ENCODE measurements at places on chromosomes 1 and 21.

DNA sequence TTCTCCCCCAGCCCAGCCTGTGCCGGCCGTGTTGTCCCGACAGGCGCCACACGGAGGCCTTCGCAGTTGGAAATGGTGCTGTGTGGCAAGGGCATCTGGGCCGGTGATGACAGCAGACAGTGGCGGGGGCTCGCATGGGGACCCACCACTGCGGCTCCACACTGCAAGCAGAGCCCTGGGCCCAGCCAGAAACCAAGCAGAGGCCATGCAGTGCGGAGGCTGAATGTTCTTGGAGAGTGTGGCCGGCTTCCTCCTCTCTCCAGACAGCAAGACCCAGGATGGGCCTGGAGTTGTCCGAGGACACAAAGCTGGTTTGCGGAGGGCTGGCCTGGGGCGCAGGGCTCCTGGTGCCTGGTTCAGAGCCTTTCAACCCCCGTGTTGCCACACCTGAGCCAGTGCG, 104.6 kb downstream of the SIK1 start:
- DNase-seq, result no peak

DNA sequence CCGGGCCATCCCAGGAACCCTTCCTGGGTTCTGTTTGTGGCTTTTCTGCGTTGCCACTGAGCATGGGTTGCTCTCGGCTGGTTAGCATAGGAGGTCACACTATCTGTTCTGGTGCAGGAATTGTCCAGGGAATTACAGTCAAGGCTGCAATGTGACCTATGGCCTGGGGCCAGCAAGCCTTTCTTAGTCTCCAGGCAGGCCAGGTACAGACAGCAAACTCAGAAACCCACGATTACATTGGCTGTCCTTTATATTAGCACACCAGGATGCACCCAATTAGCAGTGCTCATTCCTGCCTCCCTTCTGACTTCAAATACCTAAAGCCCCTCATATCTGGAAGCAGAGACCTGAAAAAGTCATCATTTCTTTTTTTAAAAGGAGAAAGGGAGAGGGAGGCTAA, 55.2 kb downstream of the CD247 start:
- no peak for DNase-seq

DNA sequence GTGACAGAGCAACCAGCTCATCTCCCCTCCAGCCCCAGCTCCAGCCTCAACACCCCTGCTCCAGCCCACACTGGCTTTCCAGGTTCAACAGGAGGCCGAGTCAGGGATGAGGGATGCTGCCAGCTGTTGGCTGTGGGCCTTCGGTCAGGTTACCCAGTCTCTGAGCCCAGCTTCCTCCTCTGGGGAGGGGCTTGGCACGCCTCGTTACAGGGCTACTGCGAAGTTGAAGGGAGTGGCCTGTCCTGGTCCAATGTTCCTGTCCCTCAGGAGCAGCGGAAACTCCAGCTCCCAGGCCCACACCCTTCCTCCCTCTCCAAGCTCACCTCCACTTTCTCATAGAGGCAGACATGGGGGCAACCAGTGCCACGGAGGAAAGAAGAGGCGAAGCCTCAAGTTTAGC, 15.1 kb upstream of the TAS1R2 start:
- no peak for DNase-seq

- no peak for DNase-seq
Measured at GRCh38 chr1:95169548-95169947, 52.4 kb downstream of the TLCD4 start.

- peak; percentile 78 for DNase-seq
Measured at GRCh38 chr1:231359113-231359512, 21.0 kb downstream of the SPRTN start.

DNA sequence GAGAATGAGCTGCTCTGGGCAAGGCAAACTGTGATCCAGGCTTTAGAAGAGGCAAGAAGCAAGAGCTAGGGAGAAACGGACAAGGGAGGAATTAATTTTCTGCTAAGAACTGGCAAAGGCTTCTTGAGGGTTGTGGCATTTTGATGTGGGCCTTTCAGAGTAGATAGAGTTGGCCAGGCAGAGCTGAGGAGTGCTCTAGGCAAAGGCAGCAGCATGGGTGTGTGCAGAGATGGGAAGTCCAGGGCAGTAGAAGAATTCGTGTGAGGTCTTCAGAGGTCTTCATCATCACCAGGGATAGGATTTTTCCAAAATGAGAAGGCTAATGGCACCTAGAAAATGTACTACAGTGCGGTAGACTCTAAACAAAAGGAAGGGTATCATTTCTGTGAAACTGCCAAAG, 237.8 kb downstream of the LTN1 start:
- DNase-seq, result no peak

GRCh38 chr21:38267991-38268863, 11.4 kb downstream of the KCNJ15 start:
- DNase-seq, result no peak

- DNase-seq, result no peak
Measured at GRCh38 chr1:11680270-11681070, 478 bp downstream of the MAD2L2 start.

GRCh38 chr1:62228883-62229187, 34.2 kb downstream of the L1TD1 start:
- DNase-seq, result no peak

- no peak for DNase-seq
Measured at GRCh38 chr1:26862781-26863684, at the start of gene SFN. Gene SFN, plus strand, starts transcription at chr1:26863149. Its CDS starts 64 bp downstream, at chr1:26863213.

- no peak for DNase-seq
Measured at GRCh38 chr1:110726755-110727154, 52.0 kb upstream of the KCNA3 start.

DNA sequence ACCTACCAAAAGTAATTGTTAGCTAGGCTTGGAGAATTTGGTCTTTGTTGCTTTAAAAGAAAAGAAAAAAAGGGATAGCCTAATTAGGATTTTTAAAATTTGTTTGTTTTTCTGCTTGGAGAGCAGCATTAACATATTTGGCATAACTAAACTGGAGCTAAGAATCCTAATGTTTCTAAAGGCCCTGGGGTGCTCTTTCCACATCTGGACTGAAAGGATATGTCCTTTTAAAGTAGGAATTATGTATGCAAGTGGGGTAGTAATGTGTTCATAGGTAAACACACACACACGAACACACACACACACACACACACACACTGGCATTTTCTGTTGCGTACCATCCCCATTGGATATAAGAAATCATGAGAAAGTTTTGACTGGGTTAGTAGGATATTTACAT, 113.9 kb downstream of the KCTD3 start:
- DNase-seq, result no peak

DNA sequence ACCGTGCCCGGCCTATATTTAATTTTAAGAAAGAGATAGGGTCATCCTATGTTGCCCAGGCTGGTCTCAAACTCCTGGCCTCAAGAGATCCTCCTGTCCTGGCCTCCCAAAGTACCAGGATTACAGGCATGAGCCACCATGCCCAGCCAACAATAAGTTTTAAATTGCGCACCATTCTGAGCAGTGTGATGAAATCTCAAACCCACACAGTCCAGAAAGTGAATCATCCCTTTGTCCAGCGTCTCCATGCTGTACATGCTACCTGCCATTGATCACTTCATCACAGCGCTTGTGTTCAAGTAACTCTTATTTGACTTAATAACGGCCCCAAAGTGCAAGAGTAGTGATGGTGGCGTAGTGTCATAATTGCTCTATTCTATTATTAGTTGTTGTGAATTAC, 75.4 kb downstream of the APP start:
- DNase-seq, result no peak

DNA sequence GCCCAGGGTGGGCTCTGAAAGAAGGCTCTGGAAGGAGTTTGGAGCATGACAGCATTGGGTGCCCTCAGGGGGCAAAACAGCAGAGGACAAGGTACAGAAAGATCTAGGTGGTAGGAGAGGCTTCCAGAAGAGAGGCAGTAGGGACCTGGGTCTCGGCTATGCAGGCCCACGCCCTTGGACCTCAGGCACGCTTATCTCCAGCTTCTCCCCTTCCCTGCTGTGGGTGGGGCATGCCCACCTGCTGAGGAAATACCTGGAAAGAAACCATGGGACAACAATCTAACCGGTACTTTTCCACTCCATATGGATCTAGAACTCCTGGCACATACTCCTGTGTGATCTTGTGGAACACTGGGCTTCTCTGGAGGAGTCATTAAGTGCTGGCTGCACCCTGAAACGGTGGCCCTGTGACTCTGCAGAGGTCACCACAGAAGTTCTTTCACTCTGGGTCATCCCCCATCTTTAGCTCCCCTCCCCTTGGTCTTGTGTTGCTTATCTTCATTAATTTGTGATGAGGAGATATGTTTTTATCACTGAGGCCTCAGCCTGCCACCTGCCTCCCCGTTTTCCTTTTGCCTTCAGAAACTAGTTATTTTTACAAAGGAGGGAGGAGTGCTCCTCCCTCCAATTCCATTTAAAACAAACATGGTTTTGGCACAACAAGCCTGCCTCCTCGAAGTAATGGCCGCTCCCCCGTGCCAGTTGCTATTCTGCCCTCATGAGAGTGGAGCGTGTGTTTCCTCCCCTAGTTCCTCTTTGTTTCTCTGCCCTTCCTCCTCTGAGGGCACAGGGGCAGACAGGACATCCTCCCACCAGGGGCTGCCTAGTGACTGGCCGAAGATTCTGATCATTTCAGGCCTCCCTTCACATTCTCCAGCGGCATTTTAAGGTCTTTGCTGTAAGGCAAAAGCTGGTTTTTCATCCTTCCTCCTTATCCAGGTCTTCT, 78.0 kb upstream of the ATP5PO start:
- DNase-seq, result no peak

DNA sequence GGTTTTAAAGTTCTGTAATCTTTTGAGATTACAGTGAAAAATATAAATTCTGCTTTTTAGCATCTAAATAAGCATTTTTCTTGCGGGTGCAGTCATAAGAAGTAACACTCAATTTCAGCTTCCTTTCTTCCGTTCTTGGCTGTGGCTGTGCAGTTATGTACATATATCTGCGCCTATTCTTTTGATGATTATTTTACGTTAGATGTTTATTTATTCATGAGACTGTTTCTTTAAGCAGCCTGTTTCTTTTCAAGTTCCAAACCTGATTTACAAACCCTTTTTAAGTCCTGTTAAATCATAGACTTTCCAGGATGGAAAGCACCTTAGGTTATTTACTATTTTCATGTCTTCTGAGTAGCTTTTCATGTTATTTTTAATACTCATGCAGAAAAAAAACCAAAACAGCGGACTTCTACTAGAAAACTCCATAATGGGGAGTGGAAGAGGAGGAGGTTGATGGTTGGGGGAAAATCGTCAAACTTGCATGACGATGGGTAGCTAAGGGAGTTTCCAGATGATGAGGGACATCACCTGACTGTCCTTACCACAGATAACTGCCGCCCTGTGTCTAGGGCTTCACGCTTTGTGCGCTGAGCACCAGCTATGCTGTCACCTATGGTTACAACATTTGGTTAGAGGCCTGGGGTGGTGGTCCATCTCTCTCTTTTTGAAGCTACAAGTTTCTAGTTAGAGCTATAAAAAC, 2.6 kb downstream of the PRDM2 start:
- no peak for DNase-seq

DNA sequence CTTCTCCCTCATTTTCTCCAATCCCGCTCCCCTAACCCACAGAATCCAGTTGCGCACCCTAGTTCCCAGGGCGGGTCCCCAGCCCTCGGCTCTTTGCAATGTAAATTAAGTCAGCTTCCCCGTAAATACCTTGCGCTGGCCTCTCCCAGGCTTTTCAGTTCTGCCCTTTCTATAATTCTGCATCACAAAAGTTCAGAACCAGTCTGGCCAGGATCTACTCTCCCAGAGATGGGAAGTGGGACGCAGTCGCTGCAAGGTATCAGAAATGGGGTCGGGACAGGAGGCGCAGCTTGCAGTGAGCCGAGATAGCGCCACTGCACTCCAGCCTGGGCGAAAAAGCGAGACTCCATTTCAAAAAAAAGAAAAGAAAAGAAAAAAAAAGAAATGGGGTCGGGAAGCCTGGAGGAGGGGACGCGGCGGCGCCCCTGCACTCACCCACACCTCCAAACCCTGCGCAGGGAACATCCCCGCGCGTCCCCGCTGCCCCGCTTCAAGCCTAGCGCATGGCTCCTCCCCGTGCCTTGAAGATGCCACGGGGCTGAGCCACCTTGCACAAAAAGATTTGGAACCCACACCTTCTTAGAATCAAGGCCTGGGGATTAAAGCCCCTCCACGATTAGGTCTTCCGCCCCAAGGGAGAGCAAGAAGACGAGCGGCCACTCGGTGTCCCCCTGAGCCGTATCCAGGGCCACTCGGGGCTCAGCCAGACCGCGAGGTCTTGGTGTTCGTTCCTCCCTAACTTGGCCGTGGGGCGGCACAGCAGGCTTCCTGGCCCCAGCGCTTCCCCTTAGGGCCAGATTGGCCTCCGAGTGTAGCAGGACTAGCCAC, 27.2 kb upstream of the ITLN2 start:
- DNase-seq, result no peak

GRCh38 chr1:229128066-229128608, 142.8 kb upstream of the RAB4A start:
- DNase-seq, result no peak

DNA sequence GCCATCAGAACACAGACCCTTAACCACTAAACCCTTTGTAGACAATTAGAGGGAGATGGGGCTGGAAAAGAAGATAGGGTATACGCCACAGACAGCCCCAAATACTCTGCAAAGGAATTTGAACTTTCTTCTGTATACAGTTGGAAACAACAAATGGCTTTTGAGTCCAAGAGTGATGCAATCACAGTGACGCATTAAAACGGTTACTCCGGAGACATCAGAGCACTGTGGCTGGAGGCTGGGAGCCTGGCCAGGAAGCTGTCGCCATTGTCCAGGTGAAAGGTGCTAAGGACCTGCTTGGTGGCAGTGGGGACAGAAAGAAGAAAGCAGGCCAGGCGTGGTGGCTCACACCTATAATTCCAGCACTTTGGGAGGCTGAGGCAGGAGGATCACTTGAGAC, 4.2 kb downstream of the FLAD1 start:
- no peak for DNase-seq

DNA sequence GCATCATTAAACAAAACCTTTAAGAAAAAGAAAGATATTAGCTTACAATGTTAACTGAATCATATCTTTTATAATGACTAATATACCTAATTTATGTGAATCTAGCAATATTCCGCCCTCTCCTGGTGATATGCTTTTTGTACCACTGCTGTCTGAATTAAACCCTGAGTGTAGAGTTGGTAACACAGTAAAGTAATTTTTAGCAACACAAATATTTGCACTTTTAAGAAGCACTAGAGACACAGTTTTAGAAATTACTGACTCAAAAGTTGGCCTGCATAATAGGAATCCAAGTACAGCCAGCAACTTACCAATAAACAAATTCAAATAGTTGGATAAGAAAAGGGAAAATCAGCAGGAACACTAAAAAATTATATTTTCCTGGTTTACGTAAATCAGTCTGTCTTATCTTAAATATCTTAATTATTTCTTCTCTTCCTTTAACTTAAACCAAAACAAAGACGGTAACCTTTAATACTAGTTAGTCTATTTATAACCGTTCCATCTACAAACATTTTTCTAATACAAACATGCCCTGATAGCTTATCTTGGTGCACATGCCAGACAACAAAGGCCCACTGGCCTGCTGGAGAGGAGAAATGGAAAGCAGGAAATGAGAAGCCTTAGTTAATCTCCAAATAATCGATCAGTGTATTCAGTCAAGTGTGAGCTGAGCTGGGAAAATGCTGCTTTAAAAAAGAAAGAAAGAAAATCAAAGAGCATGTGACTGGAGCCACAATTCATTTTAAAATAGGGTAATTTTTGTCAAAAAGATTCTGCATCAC, 246.0 kb downstream of the RERE start:
- DNase-seq, result peak; percentile 43

- no peak for DNase-seq
Measured at GRCh38 chr1:41611068-41611931, 126.8 kb upstream of the EDN2 start.

- DNase-seq, result no peak
Measured at GRCh38 chr1:55368698-55369097, 153.5 kb upstream of the USP24 start.

- no peak for DNase-seq
Measured at GRCh38 chr1:236681219-236681618, 5.1 kb upstream of the ACTN2 start.
